T-cell (primary cell): ENCODE measurements at places on chromosomes 1 and 21.

DNA sequence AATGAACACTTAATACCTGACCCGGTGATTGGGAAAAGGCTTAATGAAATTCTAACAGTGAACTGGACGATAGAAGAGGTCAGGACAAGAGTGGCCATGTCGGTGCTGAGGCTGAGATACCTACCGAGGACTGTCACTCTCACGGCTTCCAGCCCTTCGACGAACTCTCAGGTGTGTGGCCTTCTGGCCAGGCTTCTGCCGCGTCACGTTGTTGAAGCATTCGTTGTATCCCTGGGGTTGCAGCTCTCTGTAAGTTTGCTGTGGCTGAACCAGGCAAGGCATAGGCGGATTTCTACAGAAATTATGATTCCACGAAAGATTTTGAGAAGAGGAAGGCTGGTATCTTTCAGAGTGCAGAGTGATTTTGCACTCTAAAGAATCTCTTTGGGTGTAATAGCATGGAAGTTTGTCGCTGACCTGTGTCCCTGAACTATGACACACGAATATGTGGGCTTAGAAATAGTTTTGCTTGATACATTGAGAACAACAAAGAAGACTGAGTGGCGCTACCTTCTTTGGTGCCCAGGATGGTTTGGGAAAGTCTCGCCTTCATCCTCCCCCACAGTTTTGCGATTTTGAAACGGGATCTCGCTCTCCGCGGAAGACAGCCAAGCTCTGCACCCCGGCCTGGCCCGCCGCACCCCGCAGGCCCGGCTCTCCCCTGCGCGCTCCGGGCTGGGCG is 403 bp upstream of the EPHX4 start:
- no peak for DNase-seq

GRCh38 chr1:97632776-97633175 is 288.1 kb downstream of the DPYD start:
- DNase-seq = no peak

- no peak for DNase-seq
Observed at GRCh38 chr1:103469801-103470200, 55.7 kb upstream of the RNPC3 start.

GRCh38 chr1:199272139-199272544 is 633.3 kb downstream of the PTPRC start:
- no peak for DNase-seq

- DNase-seq = no peak
Observed at GRCh38 chr1:186977266-186977957, 148.7 kb downstream of the PLA2G4A start.

GRCh38 chr1:970242-970972 is 4.1 kb downstream of the PLEKHN1 start:
- no peak for DNase-seq

DNA sequence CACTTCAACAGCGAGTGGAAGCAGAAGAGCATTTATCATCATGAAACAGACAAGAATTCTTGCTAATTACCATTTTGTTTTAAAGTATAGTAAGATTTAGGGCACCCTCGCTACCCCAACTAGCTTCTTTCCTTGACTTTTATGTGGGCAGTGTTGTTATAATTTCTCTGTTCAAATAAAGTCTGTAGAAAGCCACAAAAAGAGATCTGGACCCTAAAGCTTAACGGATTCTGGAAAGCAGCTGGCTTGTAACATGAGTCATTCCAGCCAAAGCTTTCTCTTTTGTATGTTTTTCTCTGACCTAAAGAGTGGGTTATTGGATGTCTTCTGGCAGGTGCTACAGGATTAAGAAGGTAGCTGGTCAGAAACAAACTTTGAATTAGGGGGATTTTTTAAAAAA is 37.4 kb downstream of the RUNX1 start:
- no peak for DNase-seq

DNA sequence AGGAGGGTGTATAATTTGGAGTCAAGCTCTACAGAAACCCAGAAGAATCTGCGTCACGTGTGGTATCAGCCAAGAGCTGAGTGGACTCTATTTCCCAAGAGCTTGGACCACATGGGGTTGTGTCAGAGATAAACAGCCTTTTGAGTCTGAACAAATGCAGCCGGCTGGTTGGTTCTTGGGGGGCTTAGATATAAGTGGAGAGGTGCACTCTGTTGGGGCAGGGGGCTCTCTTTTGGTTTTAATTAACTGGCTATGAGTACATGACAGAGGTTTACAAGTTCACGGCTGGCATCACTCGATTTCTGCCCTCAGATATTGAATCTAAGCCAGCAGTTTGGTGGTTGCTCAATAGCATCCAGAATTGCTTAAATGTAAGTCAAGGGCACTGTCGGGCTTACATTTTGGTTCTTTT is 501 bp upstream of the MRAP start:
- no peak for DNase-seq

GRCh38 chr1:236753516-236753915 is 41.6 kb upstream of the MTR start:
- no peak for DNase-seq

GRCh38 chr1:214897581-214897980 is 185.0 kb upstream of the KCNK2 start:
- DNase-seq = no peak

DNA sequence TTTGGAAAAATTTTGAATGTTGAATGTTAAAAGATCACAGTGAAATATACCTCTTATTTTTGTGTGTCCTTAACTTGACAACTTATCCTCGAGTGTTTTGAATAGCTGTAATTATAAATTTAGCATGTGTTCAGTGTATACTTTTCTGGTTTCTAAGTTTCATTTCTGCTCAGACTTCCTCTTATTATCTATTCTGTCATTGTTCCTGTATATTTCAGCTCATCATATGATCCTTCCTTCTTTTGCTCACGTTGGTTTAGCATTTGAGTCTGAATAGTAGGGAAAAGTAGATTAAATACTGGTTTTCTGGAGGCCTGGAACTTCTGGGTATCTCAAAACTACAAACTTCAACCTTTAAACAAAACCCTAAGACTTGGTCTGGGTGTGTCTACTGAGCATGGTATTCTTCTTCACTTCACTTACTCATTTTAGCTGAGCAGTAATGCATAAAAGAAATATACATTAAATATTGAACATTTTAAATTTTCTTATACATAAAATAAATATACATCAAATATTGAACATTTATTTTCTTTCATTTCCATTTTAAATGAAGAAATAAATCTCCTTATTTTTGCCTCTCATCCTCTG is 3.3 kb upstream of the ATP6V1G3 start:
- no peak for DNase-seq

DNA sequence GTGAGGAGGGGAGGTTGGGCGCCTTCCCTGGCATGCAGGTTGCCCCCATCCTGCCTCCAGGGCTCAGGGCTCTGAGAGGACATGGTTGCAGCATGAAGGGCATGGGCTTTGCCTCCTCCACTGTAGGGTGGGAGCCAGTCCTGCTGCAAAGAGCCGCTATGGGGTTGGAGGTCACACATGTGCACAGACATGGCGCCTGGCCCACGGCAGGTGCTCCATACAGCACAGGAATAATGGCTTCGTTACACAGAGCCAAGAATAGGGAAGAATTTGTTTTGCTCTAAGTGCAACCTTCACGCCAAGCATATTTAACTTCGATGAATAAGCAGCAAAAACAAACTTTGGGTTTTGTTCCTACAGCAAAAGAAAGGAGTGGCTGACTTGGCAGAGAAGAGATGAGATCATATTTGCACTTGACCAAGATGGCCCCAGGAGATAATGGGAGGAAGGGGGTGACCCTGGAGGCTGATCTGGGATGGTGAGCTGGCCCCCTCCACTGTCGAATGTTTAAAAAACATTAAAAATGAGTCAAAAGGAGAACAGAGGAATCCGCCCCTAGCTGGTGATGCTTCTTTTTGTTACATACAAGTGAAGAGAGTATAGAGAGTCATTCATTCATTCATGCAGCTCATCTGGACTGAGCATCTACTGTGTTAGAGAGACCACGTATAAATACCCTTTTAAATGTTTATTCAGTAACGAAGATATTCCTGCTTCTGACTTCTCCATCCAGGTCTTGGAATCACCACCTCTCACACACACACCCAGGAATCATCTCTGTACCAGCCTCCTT is 12.4 kb upstream of the C2CD2 start:
- no peak for DNase-seq

DNA sequence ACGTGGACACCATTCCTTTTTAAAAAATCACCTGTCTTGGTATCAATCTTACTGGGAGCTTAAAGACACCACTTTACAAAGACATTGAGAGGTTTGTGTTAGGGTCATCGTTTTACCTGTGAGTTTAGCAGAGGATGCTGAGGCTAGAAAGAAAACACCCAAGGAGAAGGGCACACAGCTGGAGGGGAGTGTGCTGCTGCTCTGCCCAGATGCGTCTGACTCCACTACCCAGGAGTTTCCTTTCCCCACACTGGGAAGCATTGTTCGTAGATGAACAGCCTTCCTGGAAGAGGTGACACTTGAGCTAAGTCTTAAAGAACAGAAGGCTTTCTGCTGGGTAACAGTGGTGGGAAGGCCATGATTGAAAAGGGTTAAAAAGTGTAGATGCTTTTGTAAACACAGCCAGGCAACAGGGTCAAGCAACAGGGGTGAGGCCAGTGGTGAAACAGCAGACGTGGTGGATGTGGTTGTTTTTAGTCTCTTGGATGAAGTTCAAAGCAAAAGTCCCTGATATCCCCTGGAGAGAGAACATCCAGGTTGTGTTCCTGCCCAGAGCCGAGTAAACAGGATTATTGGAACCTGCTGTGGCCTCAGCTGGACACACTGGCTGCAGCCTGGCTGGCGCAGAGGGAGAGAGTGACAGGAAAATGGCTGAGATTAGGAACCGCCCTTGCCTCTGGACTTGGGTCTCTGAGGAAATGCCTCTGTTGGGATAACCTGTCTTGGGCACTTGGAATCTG is 198.6 kb upstream of the JUN start:
- no peak for DNase-seq

DNA sequence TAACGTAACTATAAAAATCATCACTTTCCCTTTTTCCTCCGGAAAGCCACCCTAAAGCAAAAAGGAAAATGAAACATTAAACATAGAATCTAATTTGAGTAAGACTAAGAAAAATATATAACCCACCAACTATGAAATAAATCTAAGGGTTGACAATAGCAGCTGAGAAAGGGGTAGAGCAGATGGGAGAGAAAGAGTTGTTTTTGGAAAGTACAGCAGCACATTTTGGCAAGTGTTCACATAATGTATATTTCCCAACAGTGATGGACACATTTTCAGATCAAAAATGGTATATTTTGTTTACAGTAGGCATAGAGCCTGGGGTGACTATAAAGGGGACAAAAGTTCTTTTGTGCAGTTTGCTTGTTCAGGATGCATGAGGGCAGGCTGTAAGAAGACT is 1287.4 kb upstream of the B3GALT2 start:
- DNase-seq = no peak

GRCh38 chr1:117138561-117138960 is 17.0 kb upstream of the TRIM45 start:
- DNase-seq = no peak

- DNase-seq = no peak
Observed at GRCh38 chr1:190679044-190679443, 201.4 kb upstream of the BRINP3 start.

- no peak for DNase-seq
Observed at GRCh38 chr21:38234395-38235142, 22.2 kb upstream of the KCNJ15 start.

- DNase-seq = no peak
Observed at GRCh38 chr1:57340334-57341070, 83.4 kb downstream of the DAB1 start.

DNA sequence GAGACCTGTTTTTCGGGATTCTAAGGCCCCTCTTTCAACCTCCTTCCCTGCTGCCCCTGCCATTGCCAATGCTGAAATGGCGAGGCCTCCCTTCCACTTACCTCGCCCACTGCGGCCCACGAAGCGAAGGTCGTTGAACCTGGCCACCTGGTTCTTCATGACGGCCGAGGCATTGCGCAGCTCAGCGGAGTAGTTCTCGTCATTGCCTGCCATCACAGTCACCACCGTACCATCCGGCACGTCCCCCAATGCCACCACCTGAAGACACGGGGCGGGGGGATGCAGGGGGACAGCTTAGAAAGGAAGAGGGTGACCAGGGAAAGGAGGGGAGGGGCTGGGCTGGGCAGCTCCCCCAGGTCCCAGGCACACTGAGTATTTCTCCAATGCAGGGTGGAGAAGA is 2.6 kb downstream of the RUNX3 start:
- no peak for DNase-seq

DNA sequence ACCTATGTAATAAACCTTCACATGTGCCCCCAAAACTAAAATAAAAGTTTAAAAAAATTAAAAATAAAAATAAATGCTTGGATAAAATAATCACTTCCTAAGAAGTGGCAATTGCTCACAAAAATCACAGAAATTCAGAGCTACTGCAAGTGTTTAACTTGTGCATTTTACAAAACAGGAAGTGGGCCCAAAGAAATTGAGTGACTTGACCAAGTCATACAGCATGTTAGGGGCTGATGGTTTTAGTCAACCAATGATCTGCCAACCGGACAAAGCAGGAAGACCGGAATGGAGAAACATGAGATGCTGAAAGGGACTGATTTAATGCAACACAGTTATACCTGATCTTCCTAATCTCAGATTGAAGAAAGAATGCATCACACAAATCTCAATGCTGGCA is 96.5 kb downstream of the SMYD2 start:
- DNase-seq = no peak

GRCh38 chr21:26227130-26227529 is 56.6 kb upstream of the APP start:
- DNase-seq = no peak

- no peak for DNase-seq
Observed at GRCh38 chr1:162328512-162328911, 48.1 kb downstream of the SPATA46 start.

- no peak for DNase-seq
Observed at GRCh38 chr1:214018386-214019268, 30.9 kb downstream of the PROX1 start.

DNA sequence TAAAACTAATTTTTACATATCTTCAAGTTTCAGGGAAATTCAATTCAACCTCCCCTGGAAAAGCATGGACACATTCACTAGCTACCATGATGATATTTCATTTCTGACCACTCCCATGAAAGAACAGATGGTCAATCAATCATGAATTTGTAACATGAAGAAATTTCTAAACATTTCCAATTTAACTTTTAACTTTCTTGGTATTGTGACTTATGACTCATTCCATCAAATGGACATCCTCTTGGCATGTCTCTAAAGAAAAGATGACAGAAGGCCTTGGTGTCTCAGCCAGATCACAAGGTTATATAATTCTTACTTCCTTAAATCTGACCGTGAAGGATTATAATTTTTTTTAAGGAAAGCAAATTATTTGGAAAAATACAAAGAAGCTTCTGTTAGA is 10.5 kb upstream of the MCOLN3 start:
- no peak for DNase-seq
